Activated CD8-positive, alpha-beta T cell treated with anti-CD3 and anti-CD28 coated beads for 36 hours (primary cell): ENCODE measurements at places on chromosomes 3 and 15. TPM values are rescaled to one million over a fixed set of nuclear protein-coding genes. Genes with fewer than 3 reads are reported as not detected.

Gene TTLL13
- total RNA-seq, result 1.1 TPM

Gene TUSC7
- not detected for total RNA-seq

Gene SLC12A8
- 1.1 TPM for total RNA-seq

Gene DUOX2
- total RNA-seq, result 0.05 TPM

Gene MAP3K13
- 10.2 TPM for total RNA-seq

Gene PROK2
- 0.27 TPM for total RNA-seq

Gene TMC3
- total RNA-seq, result not detected

Gene GOLGA6L7
- total RNA-seq, result not detected

GRCh38 chr3:48301020-48301799 is 32.3 kb downstream of the SPINK8 start:
- DNase-seq, result peak; percentile 96

- no peak for DNase-seq
Observed at GRCh38 chr15:64703632-64703959, 71.8 kb downstream of the RBPMS2 start.

DNA sequence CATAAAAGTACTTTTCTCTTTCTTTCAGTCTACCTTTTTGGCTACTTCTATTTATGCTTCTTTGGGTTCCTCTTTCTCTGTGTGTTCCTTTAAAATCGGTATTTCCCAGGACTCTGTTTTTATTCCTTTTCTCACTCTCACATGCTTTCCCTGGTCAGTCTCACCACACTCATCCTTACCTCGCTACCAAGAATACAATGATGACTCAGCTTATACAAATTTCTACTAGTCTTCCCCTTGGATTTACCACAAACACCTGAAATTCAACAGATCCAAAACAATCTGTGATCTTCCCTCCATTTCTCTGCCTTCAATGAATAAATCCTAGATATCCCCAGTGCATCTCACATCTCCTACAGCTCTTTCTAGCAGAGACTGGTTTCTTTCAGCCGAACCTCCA is 52.9 kb downstream of the TUBGCP4 start:
- DNase-seq, result no peak

DNA sequence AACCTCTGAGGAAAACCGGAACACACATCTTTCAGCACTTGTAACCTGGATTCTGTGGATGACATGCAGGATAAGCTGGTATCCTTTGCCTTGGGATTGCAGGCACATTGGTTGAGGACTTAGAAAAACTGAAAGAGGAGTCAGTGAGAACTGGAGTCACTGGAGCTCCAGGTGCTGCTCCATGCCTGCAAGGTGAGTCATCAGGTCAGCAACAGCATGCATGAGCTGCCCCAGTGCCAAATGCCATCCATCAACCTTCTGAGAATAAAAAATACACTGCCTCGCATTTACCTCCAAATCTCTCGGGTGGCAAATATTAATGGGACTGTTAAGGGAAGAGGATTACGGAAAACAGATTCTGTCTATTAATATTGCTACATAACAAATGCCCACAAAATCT is 729.1 kb downstream of the NTRK3 start:
- no peak for DNase-seq

GRCh38 chr15:25543196-25543595 is 104.4 kb upstream of the UBE3A start:
- DNase-seq, result no peak

DNA sequence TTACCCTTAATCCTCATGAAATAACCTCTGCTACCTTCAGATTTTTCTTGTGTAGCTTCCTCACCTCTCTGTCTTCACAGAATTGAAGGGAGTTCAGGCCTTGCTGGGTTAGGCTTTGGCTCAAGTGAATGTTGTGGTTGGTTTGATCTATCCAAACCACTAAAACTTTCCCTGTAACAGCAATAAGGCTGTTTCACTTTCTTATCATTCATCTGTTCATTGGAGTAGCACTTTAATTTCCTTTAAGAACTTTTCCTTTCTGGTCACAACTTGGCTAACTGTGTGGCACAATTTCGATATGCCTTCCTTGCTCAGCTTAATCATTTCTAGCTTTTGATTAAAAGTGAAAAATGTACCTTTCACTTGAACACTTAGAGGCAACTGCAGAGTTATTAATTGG is 129.8 kb downstream of the NR1I2 start:
- DNase-seq, result peak; percentile 12

- DNase-seq, result no peak
Observed at GRCh38 chr3:114151091-114151490, 27.8 kb downstream of the DRD3 start.

DNA sequence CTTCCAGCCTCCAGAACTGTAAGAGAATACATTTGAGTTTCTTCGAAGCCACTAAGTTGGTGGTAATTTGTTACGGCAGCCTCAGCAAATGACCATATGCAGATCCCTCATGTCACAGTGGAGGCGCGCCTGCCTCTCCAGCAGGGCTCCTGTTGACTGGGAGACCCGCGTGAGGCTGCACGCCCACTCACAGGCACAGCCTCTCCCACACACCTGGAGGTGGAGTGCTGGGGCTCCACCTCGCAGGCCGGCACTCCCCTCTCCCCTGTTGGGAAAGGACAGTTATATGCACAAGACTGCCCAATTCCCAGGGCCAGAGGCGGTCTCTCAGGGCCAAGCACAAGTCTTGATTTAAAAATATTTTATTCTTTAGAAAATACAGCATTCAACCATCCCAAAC is 2.8 kb upstream of the TLR9 start:
- DNase-seq, result no peak

GRCh38 chr15:66233487-66234415 is 19.8 kb downstream of the MEGF11 start:
- DNase-seq, result peak; percentile 56

DNA sequence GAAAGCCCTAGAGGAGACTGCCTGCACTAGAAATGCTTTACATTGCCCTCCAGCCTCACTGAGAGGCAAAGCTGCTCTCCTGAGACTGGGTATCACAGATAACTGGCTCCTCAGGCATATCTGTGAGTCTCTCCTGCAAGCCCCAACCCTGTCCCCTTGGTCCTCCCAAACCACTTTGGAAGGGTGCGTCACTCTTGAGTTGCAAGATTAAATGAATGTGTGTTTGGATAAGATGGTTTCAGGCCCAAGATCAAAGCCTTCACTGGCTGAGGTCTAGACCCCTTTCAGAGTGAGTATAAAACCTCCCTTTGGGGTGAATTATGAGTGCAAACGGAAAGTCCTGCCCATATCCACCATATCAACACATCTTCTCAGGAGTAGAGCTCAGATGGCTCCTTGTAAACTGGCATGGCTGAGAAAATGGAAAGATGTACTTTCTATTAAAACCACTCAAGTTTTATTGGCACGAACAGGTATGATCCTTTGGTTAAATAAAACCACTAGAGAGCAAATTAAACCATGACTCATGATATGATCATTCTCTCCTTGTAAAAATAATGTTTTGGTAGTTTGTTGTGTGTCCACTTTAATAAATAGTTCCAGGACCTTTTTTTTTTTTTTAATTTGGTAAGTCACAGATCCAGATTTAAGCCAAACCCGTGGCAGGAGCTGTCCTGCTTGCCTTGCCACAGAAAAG is 164.0 kb downstream of the CHST2 start:
- peak; percentile 34 for DNase-seq

DNA sequence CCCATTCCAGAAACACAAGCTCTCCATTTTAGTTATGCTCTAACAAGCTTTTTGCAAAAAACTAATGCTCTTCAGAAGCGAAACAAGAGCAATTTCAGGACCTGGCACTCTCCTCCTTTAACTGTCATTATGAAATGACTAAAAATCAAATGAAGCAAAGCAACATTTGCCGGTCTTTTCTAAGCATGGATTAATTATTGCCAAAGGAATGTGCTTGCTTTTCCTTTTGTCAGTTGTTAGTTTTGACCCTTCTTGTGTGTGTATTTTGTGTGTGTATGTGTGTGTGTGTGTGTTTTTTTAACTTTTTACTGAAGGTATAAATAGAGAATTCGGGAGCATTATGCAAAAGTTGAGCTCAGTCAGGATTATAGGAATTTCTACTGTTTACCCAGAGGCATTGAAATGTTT is 509.1 kb downstream of the TUSC7 start:
- DNase-seq, result no peak

DNA sequence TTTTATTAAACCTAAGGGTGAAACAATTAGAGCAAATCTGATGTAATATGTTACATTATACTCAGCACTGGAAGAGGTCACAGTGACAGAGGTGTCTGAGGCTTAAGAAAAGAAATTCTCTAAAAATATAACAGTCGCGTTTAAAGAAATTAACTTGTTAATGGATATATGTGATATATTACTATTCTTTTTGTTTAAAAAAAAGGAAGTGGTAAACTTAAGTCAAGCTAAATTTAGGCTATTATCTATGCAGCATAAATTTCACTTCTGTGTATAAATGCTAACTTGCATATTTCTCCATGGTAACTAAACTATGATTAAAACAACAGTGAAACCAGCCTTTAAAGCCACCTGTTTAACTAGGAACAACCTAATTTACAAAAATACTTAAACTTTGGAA is 191.3 kb downstream of the FOXP1 start:
- DNase-seq, result no peak

DNA sequence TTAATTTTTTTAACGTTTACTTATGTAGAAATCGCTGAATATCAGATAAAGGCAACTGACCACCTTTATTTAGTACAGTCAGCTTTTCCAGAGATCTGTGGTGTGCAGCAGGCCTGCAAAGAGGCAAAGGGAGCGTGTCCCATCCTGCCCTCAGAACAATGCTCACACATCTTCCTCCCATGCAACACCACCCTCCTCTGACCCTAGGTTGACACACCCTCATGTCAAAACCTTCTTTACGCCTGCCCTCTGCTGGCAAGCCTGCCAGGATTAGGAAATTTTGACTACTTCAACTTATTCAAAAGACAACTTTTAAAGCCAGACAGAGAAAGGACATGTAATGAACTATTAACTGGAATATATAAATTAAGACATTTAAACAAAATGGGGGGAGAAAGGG is 513.7 kb downstream of the FOXP1 start:
- peak; percentile 88 for DNase-seq

DNA sequence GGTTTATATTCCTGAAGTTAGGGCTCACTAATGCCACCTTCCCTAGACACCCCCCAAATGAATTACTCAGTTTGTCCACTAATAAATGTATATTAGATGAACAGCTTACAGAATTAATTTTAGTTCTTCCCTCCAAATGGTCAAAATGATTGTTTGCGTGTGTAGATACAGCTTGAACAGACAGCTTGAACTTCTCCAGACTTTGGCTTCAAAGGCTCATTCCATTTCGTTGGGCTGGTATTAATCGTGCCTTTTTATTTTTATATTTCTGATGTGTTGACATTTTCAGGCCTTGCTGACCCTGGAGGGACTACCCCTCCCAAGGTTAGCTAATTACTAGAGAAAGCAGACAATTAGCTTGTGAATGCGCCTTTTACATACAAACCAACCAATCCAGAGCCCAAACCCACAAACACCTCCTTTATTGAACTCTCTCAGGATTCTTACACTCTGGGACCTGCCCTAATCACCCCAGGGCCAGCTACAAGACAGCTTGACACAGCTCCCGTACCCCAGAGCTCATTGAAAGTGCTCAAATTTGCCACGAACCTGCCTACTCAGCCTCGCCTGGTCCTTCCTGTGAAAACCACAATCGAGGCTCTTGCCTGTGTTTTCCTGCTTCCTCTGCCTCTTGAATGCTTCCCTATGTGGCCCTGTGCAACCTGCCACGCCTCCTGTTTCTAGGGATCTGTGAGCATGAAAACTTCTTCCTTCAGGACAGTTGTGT is 40.3 kb downstream of the RPL22L1 start:
- no peak for DNase-seq

DNA sequence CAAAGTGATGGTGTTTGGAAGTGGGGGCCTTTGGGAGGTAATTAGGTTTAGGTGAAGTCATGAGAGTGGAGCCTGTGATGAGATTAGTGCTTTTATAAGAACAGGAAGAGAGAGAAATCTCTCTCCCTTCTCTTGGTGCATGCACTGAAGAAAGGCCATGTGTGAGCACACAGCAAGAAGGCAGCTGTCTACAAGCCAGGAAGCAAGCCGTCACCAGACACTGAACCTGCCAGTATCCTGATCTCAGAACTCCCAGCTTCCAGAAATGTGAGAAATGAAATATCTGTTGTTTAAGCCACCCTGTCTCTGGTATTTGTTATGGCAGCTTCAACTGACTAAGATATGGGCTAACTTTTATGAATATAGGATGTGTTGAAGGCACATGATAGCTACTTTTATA is 72.6 kb downstream of the REC114 start:
- no peak for DNase-seq

DNA sequence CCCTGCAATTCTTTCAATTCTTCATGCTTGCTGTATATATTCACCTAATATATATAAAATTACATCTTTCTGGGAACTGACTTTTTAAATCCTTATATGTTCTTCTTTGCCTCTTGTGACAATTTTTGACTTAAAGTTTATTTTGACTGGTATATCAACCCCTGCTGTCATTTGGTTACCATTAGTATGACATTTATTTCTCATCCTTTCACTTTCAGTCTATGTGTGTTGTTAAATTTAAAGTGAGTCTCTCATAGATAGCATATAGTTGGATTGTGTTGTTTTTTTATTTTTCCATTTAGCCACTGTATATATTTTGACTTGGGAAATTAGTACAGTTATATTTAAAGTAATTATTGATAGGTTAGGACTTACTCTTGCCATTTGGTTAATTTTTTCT is 194.9 kb downstream of the DPH6 start:
- DNase-seq, result no peak

DNA sequence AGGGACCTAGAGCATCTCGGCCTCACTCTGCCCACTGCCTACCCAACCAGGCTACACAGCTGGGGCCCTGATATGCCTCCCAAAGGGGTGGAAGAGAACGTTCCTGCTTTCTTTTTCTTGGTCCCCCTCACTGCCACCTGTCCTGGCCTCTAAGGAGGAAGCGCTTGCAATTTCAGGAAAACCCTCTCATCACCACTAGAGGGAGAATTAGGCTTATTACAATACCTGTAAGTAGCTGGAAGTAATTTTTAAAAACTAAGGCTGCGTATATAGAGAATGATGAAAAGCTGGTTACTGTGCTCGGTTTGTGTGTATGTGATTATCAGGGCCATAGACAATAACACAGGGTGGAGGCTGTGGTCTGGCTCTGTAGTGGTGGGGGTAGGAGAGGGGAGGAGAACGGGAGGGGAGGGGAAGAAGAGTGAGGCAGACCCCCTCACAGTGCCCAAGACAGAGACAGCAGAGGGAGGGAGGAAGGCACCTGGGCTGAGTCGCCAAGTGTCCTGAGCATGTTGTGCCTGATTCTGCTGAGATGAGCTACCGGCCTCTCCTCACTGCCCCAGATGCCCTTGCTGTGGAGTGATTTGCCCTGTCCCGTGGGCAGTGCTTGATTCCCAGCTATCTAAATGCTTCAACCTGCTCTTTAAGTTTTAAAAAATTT is 3.3 kb downstream of the GABRG3 start:
- DNase-seq, result no peak

GRCh38 chr3:59714066-59714465 is 664.2 kb upstream of the CFAP20DC start:
- no peak for DNase-seq
